Activated CD4-positive, CD25-positive, alpha-beta regulatory T cell treated with anti-CD3 and anti-CD28 coated beads, Interleukin-2, amount 50 U/mL, for 72 hours (primary cell): ENCODE measurements at places on chromosomes 6 and 20.

DNA sequence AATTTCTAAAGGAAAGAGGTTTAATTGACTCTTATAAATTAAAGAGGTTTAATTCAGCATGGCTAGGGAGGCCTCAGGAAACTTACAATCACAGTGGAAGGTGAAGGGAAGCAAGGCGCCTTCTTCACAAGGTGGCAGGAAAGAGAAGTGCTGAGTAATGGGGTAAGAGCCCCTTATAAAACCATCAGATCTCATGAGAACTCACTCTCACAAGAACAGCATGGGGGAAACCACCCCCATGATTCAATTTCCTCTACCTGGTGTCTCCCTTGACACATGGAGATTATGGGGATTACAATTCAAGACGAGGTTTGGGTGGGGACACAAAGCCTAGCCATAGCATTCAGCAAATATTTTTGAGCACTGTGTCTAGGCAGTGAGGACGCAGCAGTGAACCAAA lies 3.9 kb upstream of the IPCEF1 start:
- no peak for DNase-seq

DNA sequence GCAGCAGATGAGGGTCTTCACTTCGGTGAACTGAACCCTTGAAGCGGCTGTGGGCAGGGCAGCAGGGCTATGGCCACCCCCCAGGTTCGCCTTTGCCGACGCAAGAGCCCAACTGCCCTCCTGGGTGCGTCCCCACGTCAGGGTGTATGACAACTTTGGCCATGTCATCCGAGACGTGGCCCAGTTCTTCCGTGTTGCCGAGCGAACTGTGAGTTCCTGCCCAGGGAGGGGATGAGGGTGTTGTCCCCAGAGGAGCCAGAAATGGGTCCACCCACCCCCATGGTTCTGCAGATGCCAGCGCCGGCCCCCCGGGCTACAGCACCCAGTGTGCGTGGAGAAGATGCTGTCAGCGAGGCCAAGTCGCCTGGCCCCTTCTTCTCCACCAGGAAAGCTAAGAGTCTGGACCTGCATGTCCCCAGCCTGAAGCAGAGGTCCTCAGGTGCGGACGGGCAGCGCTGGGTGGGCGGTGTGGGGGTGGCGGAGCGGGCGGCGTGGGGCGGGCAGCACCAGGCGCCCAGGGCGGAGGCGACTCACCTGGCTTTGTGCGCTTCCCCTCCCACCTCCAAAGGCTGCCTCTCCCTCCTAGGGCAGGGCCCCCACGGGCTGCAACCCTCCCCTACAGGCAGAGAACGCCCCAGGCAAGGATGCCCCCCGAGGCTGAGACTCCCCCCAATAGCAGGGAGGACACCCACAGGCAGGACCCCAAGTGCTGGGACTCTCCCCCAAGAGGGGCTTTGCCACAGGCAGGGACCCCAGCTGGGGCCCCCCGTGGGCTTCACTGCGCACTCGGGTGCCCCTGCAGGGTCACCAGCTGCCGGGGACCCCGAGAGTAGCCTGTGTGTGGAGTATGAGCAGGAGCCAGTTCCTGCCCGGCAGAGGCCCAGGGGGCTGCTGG lies 6.2 kb upstream of the TNFRSF6B start:
- no peak for DNase-seq

- no peak for DNase-seq
Observed at GRCh38 chr6:47478233-47479139, 897 bp downstream of the CD2AP start.

GRCh38 chr6:7541175-7542064 lies at the start of gene DSP:
DSP (plus strand) TSS chr6:7541671; CDS start chr6:7541916, 245 bp downstream.
- peak; percentile 34 for DNase-seq

- DNase-seq = no peak
Observed at GRCh38 chr20:25035921-25036320, 22.0 kb downstream of the ACSS1 start.

- DNase-seq = no peak
Observed at GRCh38 chr6:134081506-134081905, 29.1 kb upstream of the SLC2A12 start.

GRCh38 chr6:145633981-145634627 lies 101.2 kb downstream of the EPM2A start:
- DNase-seq = peak; percentile 84

DNA sequence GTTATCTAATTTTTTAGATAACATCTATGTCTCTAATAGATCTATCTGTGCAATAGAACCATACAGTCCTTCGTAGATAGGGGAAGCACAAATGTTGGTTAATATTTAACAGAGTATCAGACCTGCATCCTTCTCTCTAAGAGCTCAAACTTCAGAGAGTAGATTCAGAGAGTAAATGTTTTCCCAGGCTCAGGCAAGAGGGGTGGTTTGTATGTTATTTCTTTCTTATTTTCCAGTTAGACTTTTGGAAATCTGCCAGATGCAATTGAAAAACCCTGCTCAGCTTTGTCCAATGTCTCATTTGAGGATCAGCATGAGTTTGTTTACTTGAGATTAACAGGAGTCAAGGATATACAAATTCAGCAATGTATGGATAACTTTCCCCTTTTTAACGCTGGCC lies 361.9 kb downstream of the BCKDHB start:
- DNase-seq = no peak

DNA sequence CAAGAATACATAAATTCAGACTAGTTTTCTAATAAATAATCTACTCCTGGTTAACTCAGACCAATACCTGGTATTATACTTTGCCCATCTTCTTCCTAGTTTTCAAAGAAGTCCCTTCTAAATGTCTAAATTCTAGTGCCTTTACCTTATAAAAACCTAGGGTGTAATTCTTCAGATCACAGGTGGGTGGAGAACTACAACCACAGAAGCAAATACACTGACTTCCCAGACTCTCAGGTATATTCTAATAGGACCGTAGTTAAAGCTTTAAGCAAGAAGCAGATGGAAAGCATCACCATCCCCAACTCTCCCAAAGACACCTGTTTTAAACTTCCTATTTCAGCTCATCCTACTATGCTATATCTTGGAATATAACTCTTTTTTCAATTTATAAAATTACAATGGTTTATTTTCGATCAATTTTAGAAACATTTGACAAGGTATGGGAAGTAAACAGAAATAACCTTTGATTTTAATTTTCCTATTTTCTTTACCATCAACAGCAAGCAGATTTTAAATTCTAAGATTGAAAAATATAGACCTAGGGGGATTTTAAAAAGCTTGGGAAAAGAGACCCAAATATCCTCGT lies 15.8 kb downstream of the MAN1A1 start:
- no peak for DNase-seq

DNA sequence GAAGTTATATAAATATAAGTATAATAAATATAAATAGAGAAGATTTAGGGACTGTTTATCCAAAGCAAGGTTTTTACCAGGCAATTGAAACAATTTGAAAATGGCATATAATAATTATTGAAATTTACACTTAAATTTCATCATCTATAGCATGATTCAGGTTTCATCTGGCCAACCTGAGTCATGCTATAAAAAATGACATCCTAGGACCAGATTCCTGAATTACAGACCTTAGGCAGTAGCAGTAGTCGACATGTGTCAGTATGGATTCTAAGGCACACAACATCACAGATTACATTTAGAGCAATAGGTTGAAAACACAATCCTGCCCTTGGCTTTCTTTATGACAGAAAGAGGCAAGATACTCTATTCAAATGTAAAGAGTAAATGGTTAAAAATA lies 592.3 kb downstream of the PHF3 start:
- DNase-seq = no peak

DNA sequence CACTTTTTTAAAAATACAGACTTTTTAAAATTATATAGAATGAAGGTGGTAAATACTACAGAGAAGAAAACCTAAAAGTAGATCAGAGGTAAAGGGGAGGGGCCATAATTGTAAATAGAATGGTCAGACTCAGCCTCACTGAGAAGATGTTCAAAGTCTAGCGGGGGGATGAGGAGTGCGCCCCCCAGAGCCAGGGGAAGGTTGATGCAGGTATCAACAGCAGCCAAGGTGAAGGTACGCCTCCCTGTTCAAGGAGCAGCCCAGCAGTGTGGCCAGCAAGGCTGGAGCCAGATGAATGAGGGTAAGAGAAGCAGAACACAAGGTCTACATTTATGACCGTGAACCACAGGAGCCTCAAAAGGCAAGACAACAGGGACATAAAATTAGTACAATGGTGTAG lies 204.1 kb downstream of the PTPRT start:
- no peak for DNase-seq

DNA sequence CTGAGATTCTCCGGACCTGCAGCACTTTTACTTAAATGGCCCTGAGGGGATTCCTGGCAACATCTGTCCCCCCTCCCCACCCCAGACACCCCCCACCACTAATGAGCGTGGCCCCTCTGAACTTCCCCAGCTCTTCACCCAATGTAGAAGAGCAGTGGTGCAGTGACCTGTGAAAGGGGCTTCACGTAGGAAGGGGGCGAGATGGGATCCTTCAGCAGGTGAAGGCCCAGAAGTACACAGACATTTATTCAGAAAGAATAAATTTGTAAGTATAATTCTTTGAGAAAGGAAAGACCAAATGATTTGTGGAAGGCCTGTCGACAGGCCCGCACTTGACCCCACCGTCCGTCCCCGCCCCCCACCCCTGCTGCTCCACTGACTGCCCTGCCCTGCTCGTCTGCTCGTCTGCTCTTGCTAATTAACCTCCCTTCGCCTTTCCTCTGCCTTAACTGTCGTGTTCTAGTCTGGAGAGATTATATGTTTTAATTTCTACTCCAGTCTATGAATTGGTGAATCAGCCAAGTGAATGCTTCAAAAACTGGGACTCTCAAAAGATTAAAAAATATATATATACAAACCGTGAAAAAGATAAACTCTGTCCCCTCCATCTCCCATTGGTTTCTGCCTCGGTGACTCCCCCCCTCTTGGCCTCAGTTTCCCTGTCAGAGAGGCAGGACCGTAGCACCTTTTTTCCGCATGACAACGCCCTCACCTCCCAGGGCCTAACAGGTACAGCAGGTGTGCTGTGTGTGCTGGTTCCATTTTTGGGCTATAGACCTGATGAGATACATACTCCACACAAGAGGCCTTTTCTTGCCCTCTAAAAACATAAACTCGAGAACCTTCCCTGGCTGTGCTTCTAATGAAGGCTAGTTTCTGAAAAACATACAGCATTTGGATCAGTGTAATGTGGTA lies 49.2 kb downstream of the GNAS start:
- no peak for DNase-seq

DNA sequence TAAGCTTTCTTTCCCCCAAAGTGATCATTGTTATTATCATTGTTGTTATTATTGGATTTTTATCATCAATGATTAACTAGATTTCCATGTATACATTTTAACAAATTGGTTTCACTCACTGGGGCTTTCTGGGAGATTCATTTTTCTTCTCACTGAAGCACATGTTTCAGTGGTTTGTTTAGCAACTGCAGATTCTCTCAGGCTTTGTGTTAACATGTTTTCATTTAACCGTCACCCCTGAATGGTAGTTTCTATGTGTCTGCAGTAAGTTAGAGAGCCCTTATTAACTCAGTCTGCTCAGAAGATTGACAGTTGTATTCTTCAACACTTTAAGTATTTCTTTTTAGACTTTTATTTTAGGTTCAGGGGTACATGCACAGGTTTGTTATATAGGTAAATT lies 12.4 kb downstream of the ZKSCAN4 start:
- no peak for DNase-seq

DNA sequence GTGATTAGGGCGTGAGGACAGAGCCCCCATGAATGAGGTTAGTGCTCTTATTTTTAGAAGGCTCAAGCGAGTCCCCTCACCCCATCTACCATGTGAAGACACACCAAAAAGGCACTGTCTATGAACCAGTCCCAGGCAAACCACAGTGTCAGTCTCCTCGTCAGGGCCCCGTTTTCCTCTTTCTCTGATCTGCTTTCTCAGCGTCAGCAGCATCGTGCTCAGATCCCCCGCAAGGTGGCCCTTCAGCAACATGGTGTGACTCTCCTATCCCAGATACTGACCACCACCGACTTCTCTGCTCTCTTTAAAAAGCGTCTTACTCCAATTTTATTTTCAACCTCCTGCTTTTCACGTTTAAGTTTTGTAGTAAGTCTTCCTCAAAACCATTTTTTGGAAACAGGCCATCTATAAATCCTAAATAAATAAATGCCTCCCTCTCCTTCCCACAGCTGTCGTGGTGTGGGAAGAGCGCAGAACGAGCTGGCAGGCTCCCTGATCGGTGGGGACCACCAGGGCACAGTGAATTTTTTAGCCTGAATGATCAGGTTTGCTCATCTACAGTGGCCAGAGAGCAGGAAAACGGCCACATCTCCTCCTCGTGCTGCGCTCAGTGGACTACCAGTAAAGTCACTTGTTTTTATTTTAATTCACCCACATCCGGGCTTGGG lies 113.1 kb downstream of the BMP7 start:
- DNase-seq = no peak

- DNase-seq = no peak
Observed at GRCh38 chr6:68317366-68317765, 317.7 kb upstream of the ADGRB3 start.

DNA sequence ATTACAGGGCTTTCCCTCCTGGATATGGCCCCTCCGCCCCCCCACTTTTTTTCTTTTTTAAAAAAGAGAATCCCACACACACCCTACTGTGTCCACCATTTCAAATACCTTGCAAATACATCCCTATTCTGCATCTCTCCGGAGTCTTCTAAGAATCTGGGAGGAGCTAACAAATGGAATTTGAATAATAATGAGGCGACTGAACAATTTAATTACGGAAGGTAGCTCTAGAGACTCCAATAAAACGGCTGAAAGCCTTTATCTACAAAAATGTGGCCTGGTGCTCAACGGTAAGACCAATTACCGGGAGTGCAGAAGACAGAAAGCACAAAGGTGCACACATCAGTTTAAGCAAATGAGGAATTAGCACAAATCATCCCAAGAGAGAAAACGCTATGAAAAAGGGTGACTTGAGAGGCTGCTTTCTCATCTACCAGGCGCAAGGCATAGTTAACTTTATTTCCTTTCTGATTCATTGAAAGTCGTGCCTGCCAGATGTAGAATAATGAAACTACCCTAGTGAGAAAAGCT lies 1.8 kb downstream of the RRAGD start:
- DNase-seq = no peak

DNA sequence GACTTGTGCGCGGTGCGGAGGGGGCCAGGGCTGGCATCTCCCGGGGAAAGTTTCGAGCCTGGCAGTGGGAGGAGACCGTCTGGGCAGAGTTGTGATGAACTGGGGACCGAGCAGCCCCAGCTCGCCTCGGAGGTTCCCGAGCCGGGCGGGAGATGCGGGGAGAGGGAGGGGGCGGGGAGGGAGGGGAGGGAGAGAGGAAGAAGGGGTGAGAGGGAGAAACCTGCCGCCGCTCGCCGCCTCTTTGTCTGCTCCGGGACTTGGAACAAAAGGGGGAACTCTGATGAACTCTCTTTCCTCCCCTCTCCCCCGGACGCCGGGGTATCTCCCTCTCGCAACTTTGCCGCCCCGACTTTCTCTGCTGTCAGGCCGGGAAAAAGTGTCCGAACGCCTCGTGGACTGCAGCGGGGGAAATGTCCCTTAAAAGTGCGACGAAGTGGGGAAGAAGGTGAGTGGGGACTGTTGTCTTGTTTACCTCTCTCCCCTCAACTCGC lies 72.7 kb downstream of the SOX4 start:
- no peak for DNase-seq

GRCh38 chr6:12582421-12583110 lies 134.0 kb upstream of the PHACTR1 start:
- DNase-seq = no peak

GRCh38 chr20:20734475-20734948 lies 22.1 kb upstream of the RALGAPA2 start:
- no peak for DNase-seq
